ENCODE measurements at places on chromosomes 1 and 21.

DNA sequence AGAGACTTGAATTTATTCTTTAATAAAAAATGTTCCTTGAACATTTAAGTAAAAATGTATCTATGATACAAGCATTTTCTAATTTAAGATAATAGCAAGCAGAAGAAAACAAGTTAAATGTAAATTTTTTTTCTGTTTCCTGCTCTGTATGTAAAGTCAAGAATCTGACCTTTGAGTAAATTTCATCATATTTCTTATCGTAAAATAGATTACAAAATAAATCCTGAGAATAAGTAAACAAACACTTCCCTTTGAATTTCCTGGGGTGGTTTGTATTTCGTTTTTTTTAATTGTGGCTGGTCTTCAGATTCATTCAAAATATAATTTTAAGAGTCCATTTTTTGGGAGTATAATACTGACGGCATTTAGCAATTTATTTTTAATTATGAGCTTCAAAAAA lies 77.6 kb downstream of the POU2F1 start:
- no peak for DNase-seq

DNA sequence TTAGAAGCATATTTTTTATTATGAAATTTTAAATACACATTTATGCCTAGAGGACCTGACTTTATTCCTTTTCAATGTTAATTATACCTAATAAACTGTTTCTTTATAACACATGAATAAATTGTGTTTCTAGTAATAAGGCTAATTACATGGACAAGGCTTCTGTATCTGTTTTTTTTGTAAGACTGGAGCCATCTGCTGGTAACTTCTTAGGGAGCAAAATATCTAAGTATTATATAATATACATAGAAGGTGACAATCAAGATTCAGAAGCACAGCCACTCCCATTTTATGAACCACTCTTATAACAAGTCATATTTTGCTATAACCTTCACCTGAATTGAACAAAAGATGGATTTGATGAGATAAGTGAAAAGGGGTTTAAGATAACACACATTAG lies 84.2 kb downstream of the LBR start:
- DNase-seq: no peak

DNA sequence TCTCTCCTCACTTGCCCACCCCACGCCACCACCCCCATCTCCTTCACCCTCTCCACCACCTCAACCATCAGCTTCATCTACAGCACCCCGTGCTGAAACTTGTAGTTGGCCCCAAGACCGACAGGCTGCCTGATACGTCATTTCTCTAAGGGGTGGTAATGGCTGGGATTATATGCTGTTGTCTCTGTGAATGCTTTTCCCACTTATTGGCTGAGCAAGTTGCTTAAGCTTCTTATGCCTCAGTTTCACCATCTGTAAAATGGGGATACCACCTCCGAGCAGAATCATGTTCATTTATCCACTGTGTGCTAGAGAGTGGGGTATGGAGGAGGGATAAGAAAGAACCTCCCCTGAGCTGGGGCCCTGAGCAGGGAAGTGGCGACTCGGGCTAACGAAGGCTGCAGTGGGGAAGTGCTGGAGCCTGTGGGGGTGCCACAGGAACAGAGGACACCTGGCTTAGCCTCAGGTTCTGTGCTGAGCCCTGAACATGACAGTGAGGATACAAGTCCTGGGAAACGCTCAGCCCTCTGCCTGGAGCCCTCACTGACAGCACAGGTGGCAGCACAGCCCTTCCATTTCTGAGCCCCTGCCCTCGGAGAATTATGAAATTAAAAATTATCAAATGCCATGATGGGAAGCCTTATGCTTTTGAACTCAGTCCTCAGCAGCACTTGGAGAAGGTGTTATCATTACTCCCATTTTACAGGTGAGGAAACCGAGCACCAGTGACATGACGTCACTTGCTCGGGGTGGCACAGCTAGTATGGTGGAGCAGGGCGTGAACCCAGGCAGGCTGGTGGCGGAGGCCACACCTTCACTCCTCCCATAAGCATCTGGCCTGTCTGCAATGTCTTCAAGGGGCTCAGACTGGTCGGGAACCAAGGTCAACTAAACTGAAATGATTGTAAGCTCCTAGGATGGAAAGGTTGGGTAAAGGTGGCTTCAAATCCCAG lies 2.8 kb downstream of the MATN1 start:
- no peak for DNase-seq

DNA sequence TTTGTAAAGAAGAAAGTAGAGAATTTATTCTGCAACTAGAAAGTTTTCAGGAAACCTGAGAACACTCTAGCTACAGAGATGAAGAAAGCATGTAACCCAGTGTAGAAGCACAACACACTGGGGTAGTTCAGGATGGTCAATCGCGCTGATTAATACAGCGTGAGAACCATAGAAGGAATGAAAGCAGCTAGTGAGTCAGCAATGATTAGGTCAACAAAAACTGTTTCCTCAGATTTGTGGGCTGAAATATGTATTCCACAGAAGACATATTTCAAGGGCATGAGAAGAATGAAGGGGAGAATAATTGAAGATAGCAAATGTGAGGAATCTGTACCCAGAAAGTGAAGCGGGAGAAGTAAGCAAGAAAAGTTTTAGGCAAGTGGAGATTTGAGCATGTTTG lies 97.8 kb upstream of the ADGRL2 start:
- no peak for DNase-seq

DNA sequence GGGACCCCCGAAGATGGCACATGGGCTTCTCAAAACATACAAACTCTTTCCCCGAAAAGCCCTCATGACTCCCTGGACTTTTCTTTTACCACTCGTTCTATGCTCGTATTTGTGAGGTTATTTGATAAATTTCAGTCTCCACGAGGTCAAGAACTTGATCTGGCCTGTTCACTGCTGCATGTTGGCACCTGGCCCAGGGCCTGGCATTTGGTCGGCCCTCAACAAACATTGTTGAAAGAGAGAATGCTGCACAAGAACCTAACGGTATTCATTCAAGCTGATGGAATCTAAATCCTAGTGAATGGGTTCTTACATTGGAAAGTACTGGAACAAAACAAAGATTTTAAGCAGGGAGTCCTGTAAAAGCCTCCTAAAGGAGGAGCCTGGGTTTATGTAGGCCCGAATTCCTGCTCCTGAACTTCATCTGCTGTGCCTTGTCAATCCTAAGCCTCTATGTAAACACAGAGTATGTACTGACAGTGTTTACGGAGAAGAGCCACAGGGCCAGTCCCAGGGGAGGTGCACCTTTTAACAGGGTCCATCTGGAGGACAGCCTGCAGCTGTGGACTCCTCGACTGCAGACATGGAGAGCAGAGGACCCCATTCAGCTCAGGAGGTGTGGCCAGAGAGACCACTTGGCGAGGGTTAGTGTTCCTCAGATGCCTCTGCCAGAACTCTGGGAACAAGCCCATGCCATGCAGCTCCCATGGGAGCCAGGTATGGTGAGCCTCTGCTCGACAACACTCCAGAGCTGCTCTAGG lies 46.9 kb downstream of the L1TD1 start:
- peak; percentile 72 for DNase-seq

DNA sequence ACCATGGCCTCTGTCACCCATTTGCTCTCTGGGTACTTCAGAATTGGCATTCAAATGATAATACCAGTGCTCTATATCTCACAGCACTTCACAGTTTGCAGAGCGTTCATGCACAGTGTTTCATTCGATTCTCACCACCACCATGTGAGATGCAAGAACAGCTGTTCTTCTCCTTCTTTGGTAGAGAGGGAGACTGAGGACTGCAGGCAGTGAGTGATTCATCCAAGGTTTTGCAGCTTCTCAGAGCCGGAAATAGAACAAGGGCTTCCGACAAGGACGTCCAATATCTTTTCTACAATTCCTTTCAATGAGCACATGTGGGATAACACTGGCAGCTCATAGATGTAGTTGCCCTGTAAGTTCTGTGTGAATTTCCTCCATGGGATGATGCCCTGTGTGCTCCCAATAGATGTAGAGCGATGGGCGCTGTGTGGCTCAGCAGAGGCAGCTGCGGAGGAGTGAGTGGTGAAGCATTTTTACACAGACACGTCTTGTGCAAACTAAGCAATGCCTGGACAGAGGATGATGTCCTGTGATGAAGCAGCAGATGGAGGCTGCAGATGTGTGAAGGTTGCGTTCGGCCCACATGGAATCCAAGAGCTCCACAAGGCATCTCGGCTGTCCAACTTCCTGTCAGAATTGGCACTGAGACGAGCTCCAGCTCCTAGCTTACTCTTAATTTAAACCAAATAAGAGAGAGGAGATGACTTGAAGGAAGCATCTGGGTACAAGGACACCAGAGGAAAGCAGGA lies 24.9 kb downstream of the MT1HL1 start:
- DNase-seq: peak; percentile 57

DNA sequence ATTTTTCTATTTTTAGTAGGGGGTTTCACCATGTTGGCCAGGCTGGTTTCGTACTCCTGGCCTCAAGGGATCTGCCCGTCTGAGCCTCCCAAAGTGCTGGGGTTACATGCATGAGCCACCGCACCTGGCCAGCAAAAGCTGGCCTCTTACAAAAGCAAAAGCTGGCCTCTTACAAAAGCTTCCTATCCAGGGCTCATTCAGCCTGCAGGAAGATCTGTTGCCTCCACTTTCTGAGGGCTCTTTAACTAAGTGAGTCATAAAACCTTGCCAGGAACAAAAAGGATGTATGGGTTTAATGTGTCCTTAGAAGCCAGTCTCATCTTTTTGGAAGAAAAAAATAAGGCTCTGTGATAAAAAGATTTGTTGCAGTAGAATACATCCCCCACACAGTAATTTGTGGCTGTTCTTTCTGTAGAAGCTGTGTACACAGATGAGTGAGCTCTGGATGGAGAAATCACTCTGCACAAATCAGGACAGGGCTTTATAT lies 15.0 kb downstream of the HTR1D start:
- no peak for DNase-seq

GRCh38 chr1:235275836-235276235 lies 52.1 kb downstream of the ARID4B start:
- DNase-seq: no peak

All from NCI-H524 treated with DMSO at 0.1 percent for 48 hours (cell line).